Left lung (tissue), 14 donors: ENCODE measurements at places on chromosomes 12 and 14. TPM values are rescaled to one million over a fixed set of nuclear protein-coding genes. Genes with fewer than 3 reads are reported as not detected.

DACT1 gene
- 5.0 TPM for total RNA-seq

COA8 gene
- 35.6 TPM for total RNA-seq

CDKN3 gene
- 2.7 TPM for total RNA-seq

SLC6A13 gene
- total RNA-seq = 0.79 TPM

AKAP3 gene
- 1.7 TPM for total RNA-seq
